ENCODE measurements at places on chromosomes 1 and 21. TPM values are rescaled to one million over a fixed set of nuclear protein-coding genes. Genes with fewer than 3 reads are reported as not detected.

PRKAA2 gene
- total RNA-seq, result 2.5 TPM

PROK1 gene
- not detected for total RNA-seq

NSUN4 gene
- 23.1 TPM for total RNA-seq

CD52 gene
- not detected for total RNA-seq

TMPRSS15 gene
- total RNA-seq, result not detected

DCST1 gene
- total RNA-seq, result not detected

AMPD2 gene
- total RNA-seq, result 28.2 TPM

FAM229A gene
- total RNA-seq, result 0.65 TPM

CHI3L2 gene
- total RNA-seq, result not detected

GMEB1 gene
- 12.8 TPM for total RNA-seq

AGMAT gene
- total RNA-seq, result 0.50 TPM

ADGRL2 gene
- total RNA-seq, result 75.9 TPM

TM2D1 gene
- 29.8 TPM for total RNA-seq

SYT6 gene
- under 0.01 TPM for total RNA-seq

ITLN1 gene
- total RNA-seq, result not detected

PLCH2 gene
- 0.06 TPM for total RNA-seq

KIF2C gene
- total RNA-seq, result 26.4 TPM

GREM2 gene
- not detected for total RNA-seq

RAP1GAP gene
- under 0.01 TPM for total RNA-seq

NECAP2 gene
- total RNA-seq, result 167 TPM

TTC34 gene
- under 0.01 TPM for total RNA-seq

OPRD1 gene
- not detected for total RNA-seq

PTGFRN gene
- 142 TPM for total RNA-seq

BTBD8 gene
- 1.9 TPM for total RNA-seq

SPRR4 gene
- total RNA-seq, result not detected

TSSK3 gene
- 0.13 TPM for total RNA-seq

HMGCS2 gene
- not detected for total RNA-seq

RORC gene
- total RNA-seq, result not detected

CFHR3 gene
- total RNA-seq, result not detected

TNFRSF4 gene
- total RNA-seq, result 2.1 TPM

DSCAM gene
- not detected for total RNA-seq

AMY2B gene
- total RNA-seq, result 0.65 TPM

Measured in bladder microvascular endothelial cell (primary cell).